Stimulated activated memory B cell treated with anti-CD40 and anti-IgM and Interleukin-4, amounts not matched to agents 10 μg/mL and 1 μg/mL and 100 μg/mL, for 72 hours (primary cell): ENCODE measurements at places on chromosomes 1 and 21.
A peak's percentile ranks its signal among the peaks of the same experiment; 100 is the strongest.

- no peak for ATAC-seq
Observed at GRCh38 chr1:52253421-52253820, 111.5 kb downstream of the ZFYVE9 start.

- no peak for ATAC-seq
Observed at GRCh38 chr1:47554901-47555300, 117.1 kb downstream of the FOXD2 start.

DNA sequence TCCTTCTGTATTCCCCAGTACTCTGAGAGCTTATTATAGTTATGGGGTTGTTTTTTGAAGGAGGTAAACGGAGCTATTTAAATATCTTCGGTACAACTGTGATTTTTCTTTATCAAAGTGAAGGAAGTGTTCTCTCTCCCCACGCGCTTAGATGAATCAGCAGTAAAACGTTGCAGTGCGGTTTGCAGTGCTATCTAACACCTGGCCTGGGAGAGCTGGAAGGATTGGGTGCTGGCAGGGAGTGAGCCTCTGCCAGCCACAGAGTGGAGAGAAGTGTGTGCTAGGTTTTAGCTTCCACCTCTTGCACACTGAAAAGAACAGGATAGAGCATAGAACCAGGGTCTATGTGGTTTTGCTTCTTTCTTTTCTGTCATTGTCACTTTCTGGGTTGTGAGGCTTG lies 165.9 kb downstream of the SDCCAG8 start:
- ATAC-seq, result peak; percentile 27

- no peak for ATAC-seq
Observed at GRCh38 chr1:197519741-197520334, 251.8 kb downstream of the CRB1 start.

- ATAC-seq, result peak; percentile 61
Observed at GRCh38 chr1:117067533-117068370, 7.6 kb downstream of the TTF2 start.

DNA sequence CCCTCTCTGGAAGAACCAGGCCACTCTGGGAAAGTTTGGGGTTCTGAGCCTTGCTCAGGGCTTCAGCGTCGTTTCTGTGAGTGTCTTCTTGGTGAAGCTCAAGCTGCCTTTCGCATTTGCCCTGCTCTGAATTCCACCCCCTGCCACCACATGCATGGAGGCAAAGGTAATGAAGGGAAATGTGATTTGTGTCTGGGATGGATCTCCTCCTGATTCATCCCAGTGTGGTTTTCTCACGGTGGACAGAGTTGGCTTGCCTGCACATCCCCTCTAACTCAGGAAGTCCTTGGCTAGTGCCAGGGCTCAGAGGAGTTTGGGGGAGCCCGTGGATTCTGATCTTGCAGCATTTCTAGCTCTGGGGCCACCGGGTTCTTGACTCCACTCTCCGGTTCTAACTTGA lies 173.6 kb upstream of the RAB4A start:
- ATAC-seq, result no peak

DNA sequence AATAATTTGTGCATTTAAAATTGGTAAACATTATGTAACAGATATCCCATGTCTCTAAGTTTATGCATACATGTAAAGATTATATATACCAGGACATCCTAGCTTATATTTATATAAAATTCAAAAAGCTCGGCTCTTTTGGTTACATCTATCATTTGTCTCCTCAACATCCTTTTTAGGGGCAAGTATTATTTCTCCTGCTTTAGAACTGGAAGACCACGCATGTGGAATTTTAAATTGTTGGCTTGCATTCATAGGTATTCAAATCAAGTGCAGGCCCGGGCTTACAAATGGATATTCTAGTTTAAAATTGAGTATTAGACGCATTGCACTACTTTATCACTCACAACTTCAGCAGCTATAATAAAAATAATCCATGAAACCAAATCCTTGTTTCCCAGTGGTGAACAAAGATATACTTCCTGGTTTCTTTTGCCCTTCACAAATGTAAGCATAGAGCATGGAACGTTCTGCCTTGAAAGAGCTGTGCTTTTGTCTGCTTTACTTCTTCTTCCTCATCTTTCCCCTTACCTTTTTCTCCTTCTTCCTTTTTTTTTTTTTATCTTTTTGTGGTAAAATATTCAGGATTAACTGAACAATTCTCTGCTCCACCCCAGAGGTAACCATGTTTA lies 57.1 kb downstream of the DDAH1 start:
- ATAC-seq, result no peak

- no peak for ATAC-seq
Observed at GRCh38 chr21:44260791-44261631, 686 bp downstream of the DNMT3L start.

DNA sequence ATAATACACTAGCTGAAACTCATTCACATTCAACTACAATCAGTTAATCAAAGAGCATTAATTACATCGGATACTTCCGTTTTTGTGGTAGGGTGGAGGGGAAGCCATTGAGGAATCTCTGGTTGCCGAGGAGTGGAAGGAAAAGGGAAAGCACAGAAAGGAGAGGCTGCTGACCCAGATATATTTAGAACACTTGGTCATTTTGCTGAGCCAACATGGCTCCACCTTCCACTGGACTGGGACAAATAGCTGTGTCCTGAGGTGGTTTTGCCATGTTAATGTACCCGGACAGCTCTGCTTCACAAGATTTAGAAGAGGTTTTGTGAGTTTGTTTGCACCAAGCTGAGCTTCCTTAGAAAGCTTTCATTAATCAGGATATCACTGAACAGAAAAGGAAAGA lies 26.2 kb downstream of the ASTN1 start:
- no peak for ATAC-seq

DNA sequence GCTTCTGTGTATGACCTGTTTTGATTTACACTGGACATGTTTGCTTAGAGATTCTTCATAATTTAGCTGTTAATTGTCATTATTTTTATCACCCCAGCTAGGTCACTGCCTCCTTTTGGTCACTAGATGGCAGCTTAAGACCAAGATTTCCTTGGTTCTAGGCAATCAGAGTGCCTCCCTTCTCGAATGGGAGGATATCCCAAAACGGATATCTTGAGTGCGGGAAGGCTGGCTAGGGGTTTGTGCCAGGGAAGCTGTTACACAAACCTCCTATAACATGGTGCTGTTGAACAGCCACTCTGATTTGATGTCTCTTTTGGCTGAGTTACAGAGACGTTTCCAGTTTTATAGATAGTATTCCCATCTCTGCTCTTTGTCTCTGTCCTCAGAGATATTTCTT lies 283.5 kb downstream of the S1PR1 start:
- no peak for ATAC-seq

GRCh38 chr1:76006234-76006633 lies 68.3 kb upstream of the ST6GALNAC3 start:
- ATAC-seq, result no peak

DNA sequence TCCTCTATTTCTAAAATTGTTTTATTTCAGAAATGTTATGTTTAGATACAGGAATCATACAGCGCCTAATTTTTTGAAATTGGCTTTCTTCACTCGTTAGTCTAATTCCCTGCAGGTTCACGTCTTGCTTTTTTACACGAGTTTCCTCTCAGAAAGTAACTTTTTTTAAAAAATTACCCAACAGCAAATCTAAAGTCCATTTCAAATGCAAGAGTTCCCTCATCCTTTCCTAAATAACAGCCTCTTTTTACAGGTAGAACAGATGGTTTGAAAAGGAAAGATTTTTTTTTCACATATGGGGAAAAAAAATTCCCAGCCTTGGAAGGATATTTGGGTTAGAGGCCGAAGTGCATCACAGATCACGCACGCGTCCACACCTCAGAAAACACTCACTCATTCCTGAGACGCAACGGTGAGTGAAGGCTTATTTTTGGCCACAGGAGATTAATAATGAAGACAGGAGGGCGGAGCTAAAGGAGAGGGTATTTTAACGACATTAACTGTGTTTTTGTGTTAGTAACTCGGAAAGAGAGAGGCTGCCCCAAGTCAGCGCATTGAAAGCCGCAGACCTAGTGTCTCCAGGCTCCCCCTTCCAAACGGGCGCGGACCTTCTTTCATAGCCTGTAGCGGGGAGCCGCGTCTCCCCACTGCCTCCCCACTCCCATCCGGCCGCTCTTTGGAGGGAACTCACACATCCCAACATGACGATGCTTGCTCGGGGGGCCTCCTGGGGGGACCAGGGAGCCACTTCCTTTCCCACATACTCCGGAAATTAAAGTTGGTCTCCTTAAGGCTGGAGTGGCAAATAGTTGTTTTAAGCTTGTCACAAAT lies 969 bp upstream of the RIPK4 start:
- no peak for ATAC-seq

GRCh38 chr1:12052997-12053686 lies 10.0 kb upstream of the TNFRSF8 start:
- ATAC-seq, result no peak

DNA sequence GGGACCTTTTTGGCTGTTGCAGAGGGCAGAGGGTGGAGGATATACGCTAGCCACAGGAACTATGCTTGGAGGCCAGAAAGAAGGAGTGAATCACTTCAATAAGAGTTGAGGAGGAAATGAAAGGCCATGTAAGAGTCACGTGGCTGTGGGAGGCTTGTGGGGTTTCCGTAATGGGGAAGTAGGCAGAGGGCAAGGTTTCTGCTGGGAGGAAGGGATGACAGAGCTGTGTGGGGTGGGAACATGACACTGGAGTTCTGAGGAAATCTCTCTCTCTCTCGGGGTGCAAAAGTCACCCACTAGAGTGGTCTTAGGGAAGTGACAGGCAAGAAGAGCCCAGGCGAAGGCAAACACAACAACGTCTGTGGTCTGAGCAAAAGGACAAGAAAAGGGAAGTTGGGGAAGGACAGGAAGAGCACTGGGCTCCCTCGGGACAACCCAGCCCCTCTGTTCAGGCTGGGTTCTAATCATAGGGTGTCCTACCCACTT lies 3.9 kb upstream of the CD1C start:
- ATAC-seq, result peak; percentile 88

DNA sequence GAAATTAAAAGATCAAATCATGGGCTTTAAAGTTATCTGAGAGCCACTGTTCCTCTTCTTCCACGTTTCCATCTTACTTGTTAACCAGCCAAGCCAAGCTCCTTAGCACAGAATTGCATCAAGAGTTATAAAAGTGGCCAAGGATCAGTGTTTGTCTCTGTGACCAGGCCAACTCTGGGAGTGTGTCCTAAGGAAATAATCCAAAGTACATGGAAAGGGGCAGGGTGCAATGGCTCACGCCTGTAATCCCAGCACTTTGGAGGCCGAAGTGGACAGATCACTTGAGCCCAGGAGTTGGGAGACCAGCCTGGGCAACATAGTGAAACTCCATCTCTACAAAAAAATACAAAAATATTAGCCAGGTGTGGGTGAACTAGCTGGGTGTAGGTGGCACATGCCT lies 10.0 kb upstream of the MPZL1 start:
- ATAC-seq, result no peak

DNA sequence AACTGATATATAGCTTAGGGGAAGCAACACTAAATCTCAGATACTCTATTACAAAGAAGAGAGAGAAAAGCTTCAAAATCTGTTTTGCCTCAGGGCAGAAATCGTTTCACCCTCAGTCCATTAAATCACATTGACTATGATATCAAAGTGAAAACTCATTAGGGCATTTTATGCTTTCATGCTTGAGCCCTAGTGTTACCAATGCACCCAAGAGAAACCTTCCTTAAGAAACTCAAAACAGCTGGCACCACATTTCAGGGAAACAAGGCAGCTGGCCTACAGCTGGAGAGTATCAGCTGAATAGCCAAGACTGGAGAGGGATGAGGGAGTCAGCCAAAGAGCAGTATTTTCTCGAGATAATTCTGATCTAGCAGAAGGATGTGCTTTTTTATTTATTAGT lies 14.9 kb downstream of the COLGALT2 start:
- ATAC-seq, result no peak

GRCh38 chr1:3483801-3484444 lies 29.5 kb downstream of the ARHGEF16 start:
- no peak for ATAC-seq

- no peak for ATAC-seq
Observed at GRCh38 chr21:34528131-34528561, 16.1 kb upstream of the KCNE1 start.

- ATAC-seq, result no peak
Observed at GRCh38 chr1:248098529-248098928, 3.5 kb downstream of the OR2L13 start.

GRCh38 chr1:23634840-23635651 lies 56.6 kb upstream of the RPL11 start:
- ATAC-seq, result peak; percentile 82
